ENCODE measurements at places on chromosomes 1 and 21.
A peak's percentile ranks its signal among the peaks of the same experiment; 100 is the strongest.

- no peak for DNase-seq
Observed at GRCh38 chr1:159935305-159935704, 10.0 kb upstream of the TAGLN2 start.

GRCh38 chr1:232388363-232388762 is 241.6 kb downstream of the SIPA1L2 start:
- DNase-seq, result no peak

- no peak for DNase-seq
Observed at GRCh38 chr1:78165816-78166215, 120.0 kb downstream of the GIPC2 start.

GRCh38 chr1:156004843-156005584 is 15.7 kb downstream of the SSR2 start:
- no peak for DNase-seq

GRCh38 chr1:35269989-35270289 is 1.4 kb downstream of the ZMYM4 start:
- no peak for DNase-seq

GRCh38 chr21:20802631-20803260 is 195.5 kb upstream of the NCAM2 start:
- no peak for DNase-seq

- peak; percentile 93 for DNase-seq
Observed at GRCh38 chr1:171472183-171472647, 13.1 kb upstream of the PRRC2C start.

- DNase-seq, result no peak
Observed at GRCh38 chr1:101283443-101283842, 46.6 kb downstream of the S1PR1 start.

DNA sequence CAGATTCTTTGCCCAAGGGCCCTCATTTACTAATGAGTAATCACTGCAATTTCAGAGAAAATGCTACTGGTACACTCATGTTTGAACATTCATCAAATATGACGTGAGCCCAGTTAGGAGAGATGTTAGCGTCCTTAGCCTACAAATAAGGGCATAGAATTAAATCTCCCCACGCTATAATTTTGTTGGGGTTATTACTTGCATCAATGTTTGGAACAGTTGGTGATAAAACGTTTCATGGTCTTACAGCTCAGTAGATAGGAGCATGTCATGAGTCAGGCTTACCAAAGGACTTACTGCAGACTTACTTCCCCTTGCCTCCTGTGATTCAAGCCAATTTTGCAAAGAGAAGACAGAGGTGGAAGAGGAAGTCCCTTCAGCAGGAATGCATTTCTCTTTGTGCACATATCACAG is 304.0 kb downstream of the KIF26B start:
- peak; percentile 41 for DNase-seq

DNA sequence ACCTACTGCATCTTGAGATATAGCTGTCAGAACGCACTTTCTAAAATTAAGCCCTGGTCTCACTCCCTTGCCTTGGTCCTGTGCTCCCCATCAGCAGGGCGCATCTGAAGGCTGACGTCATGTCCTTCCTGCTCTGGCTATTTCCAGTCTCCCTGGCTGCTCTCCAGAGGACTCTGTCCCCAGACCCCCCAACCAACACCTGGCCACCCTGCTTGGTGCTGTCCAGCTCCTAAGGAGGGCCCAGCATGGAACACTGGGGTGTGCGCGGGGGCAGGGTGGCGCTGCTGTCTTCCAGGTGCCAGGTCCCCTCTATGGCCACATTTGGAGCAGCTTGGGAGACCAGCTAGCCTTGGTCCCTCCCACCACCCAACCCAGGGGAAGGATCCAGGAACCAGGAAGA is 8.3 kb downstream of the TNNT2 start:
- DNase-seq, result no peak

DNA sequence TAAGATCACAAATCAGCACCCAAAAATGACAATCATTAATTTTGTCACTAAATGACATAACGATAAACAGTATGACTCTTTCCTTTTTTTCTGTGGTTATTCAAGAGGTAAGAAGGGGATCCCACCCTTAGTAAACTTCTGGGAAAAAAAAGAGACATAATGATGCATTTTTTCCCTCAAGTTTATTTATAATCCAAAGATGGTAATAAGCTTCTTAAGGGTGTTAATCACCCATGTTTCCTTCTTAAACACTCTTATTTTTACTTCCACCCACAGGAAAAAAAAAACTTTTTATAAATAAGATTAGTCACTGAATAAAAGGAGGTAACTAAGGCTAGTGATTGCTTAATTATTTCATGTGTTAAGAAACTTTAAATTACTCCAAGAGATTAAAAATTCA is 24.7 kb downstream of the RGS1 start:
- peak; percentile 63 for DNase-seq

DNA sequence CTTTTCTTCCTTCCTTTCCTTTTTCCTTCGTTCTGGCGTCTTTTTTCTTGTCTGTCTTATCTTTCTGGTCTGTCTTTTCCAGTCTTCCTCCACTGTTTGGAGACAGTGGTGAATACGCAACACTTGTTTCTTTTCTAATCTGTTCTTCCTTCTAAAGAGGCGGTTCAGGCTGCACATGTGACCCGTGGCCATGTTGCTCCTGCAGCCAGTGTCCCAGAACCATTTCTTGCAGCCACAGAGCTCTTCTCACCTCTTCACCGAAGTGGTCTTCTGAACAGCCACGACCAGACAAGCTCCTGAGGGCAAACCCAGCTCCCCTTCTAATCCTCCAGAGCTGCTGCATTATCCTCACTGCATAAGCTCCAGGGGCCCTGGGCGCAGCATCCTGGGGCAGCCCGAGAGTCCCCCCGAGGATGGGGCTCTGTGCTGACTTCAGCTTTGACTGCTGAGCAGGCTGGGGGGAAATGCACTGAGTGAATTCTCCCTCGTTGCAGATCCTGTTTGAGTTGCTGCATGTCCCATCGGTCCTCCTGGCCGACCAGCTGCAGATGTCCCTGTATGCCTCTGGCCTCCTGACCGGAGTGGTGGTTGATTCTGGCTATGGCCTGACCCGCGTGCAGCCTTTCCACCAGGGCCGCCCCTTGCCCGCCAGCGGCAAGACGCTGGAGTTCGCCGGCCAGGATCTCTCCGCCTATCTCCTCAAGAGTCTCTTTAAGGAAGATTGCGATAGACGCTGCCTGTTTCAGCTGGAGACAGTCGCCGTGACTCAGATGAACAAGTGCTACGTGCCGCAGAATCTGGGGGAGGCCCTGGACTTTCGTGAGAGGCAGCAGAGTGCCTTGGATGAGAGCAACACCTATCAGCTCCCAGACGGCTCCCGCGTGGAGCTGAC is 70.4 kb downstream of the ACTL8 start:
- DNase-seq, result no peak

GRCh38 chr1:109319114-109319513 is 12.3 kb upstream of the MYBPHL start:
- no peak for DNase-seq

- peak; percentile 86 for DNase-seq
Observed at GRCh38 chr1:153962088-153963029, 978 bp downstream of the SLC39A1 start.

- peak; percentile 34 for DNase-seq
Observed at GRCh38 chr1:150161747-150162581, 12.2 kb downstream of the PLEKHO1 start.

DNA sequence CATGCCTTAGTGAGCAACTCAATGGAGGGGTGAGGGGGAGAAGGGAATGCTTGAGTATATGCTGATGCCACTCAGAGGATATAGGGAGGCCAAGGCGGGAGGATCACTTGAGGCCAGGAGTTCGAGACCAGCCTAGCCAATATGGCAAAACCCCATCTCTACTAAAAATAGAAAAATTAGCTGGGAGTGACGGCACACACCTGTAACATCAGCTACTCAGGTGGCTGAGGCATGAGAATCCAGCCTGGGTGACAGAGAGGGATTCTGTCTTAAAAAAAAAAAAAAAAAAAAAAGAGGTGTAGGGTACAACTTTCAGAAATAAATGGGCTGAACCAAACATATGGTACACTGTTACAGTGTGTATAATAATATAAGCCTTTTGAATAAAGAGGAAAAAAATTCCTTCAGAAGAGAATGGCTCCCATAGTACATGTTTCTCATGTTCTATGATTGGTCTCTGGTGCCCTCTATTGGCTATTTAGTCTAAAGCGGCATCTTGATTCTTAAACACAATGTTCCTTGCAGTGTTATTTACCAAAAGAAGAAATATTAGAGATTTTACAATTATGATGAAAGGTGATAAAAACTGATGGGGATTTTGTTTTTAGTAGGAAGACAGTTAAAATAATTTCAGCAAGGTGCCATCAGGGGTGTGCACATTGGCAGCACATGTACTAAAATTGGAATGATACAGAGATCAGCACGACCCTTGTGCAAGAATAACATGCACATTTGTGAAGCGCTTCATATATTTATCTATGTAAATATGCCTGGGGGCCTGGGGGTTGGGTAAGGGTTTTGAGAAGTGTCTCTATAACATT is 109.8 kb downstream of the PATJ start:
- DNase-seq, result peak; percentile 72

DNA sequence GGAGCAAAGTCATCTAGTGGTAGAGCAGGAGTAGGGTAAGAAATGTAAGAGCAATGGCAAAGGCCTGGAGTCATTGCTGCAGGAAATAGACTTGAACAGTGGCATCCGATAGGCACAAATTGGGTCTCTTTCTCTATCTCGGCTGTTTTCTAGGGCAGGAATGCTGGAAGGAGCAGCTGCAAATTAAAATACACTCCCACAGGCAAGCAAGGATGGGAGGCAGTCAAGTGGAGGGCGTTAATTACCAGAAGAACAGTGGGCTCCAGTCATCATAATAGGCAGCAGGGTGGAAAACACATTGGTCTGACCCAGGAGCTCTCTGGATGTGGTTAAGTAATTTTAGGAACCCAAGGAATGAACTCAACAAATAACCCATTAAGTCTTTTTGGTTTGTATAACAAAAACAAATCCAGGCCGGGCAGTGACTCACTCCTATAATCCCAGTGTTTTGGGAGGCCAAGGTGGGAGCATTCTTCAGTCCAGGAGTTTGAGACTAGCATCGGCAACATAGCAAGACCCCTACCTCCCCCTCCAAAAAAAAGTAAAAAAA is 7.8 kb upstream of the TDRD5 start:
- DNase-seq, result peak; percentile 34

GRCh38 chr1:32498751-32499150 is 33.9 kb downstream of the ZBTB8B start:
- no peak for DNase-seq

- no peak for DNase-seq
Observed at GRCh38 chr1:54608566-54609230, 14.6 kb downstream of the FAM151A start.

- peak; percentile 86 for DNase-seq
Observed at GRCh38 chr1:41751804-41752513, 166.8 kb downstream of the HIVEP3 start.

GRCh38 chr1:43689289-43689688 is 18.0 kb upstream of the ST3GAL3 start:
- DNase-seq, result no peak

DNA sequence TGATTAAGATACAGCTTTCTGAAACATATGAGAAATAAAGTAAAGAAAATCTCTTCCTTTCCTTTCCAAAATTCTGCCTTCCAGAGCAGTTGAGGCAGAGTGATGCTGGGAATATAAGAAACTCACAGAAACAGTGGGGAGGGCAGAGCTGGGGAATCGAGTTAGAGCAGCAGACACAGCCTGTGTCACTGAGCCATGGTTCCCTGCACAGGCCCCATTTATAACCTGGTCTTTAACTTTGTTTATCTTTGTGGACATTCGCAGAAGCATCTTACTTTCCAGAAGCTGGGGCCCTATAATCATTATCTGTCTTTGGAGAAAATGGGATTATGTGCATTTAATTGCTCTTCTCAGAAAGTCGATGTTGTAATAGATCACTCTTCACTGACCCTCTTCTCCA is 349.1 kb downstream of the SETD4 start:
- DNase-seq, result no peak

- DNase-seq, result no peak
Observed at GRCh38 chr1:74236440-74236839, 1.3 kb downstream of the TNNI3K start.

DNA sequence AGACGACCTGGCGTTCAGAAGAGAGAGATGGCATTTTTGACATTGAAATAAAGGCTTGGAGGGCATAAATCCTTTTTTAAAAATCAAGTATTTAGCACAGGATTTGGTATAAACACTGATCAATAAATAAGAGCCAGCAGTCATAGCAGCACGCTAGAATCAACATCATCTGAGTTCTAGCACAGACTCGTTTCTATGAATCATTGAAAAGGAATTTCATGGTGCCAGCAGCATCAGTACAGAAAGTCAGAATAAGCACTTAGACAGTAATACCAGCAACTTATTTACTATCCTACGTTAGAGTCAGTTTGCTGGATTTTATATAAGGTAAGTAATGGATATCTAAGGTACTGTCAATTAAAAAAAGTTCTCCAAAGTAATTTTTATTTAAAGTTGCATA is 119.3 kb downstream of the HLCS start:
- DNase-seq, result peak; percentile 91

DNA sequence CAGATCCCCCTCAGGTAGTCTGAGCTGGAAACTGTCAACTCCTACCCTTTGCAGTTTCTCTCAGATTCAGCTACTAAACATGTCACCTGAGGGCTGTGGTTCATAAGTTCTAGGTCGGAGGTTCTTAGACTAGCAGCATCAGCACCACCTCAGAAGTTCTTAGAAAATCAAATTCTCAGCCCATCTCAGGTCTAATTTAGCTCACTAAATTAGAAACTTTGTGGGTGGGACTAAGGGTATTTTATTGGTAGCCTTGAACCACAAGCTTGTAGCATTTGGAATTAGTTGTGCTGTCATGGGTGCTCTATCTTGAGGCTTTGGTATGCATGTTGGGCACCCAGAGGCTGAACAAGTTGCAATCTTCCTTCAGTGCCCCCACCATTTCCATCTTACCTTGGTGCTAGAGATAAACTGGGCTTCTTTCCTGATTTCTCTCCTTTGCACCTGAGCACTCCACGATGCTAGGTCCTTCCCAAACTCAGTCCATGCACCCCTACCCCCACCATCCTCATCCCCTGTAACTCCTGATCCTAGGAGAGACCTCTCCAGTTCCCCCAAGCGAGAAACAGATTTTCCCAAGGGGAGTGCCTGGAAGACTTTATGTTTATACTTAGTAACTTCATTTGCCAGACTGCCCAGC is 54.2 kb downstream of the S1PR1 start:
- no peak for DNase-seq

GRCh38 chr1:58283388-58284224 is 262.9 kb downstream of the OMA1 start:
- no peak for DNase-seq

GRCh38 chr1:108832929-108833328 is 24.0 kb downstream of the AKNAD1 start:
- no peak for DNase-seq

All from renal cortical epithelial cell (primary cell).